Common myeloid progenitor, CD34-positive (primary cell): ENCODE measurements at places on chromosomes 4 and X.

- no peak for DNase-seq
These were observed 459.0 kb downstream of the PDGFC start for GRCh38 chr4:156512622-156513021.

GRCh38 chr4:147638942-147639341, 21.7 kb downstream of the TMEM184C start:
- DNase-seq: peak; percentile 9

DNA sequence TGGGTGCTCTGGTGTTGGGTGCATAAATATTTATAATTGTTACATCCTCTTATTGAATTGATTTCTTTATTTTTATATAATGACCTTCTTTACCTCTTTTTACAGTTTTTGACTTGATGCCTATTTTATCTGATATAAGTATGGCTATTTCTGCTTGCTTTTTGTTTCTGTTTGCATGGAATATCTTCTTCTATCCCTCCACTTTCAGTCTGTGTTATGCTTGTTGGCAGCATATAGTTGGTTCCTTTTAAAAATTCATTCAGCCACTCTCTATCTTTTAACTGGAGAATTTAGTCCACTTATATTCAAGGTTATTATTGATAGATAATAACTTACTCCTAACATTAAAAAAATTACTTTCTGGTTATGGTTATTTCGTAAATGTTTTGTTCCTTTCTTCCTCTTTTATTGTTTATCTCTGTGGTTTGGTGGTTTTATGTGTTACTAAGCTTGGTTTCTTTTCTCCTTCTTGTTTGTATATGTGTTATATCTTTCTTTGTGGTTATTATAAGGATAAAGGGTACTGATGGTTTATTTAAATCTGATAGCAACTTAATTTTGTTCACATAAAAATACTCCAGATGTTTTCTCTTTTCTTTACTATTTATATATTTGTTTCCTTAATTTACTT, 69.5 kb downstream of the IL15 start:
- peak; percentile 43 for DNase-seq

GRCh38 chr4:159178151-159178546, 75.3 kb downstream of the RAPGEF2 start:
- DNase-seq: no peak

- DNase-seq: no peak
These were observed 99.3 kb upstream of the BCOR start for GRCh38 chrX:40197071-40197470.
